ENCODE measurements at places on chromosomes 4 and X.

DNA sequence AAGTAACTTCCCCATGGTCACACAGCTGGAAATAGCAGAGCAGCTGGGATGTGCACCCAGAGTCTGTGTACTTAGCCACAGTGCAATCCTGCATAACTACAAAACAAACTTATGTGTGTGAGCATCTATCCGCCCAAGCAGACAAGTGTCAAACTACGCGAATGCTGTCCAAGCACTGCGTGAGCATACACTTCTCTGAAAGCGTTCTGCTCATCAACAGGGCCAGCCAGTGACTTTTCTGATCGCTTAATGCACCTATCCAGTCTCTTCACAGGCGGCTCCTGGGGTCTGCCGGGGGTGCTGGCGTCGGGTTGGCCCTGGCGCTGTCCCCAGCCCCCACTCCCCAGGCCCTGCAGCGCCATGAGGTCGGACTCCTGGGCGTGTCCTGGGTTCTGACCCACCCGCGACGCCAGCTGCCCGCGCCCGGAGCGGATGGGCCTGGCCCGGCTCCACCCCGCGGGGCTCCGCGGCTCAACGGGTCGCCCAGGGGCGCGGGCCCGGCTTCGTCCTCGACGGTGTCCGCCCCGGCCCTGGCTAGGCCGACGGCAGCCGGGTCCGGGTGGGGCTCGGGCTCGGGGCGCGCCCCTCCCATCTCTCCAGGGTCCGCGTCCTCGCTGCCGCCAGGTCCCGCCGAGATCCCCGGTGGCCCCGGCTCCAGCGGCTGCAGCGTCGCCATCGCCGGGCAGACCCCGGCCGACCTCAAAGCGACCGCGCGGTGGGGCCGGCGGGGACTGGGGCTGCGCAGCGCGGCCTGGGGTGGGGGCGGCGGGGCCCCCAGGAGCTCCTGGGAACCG, 1.3 kb upstream of the ZNF141 start:
- no peak for DNase-seq

GRCh38 chr4:4990857-4991540, 28.3 kb downstream of the CYTL1 start:
- no peak for DNase-seq

DNA sequence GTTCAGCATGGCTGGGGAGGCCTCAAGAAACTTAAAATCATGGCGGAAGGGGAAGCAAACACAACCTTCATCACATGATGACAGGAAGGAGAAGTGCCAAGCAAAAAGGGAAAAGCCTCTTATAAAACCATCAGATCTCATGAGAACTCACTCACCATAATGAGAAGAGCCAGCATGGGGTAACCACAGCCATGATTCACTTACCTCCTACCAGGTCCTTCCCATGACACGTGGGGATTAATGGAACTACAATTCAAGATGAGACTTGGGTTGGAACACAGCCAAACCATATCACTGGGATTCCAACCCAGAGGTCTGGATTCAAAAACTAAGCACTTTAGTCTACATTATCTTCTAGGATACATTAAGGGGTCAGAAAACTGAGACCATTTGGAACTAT, 609.6 kb upstream of the SPANXN1 start:
- DNase-seq = no peak

- DNase-seq = no peak
Measured at GRCh38 chrX:44913656-44914531, 40.9 kb downstream of the KDM6A start.

GRCh38 chr4:22634541-22635181, 58.1 kb upstream of the GBA3 start:
- no peak for DNase-seq

GRCh38 chrX:21959362-21960051, 19.0 kb downstream of the SMS start:
- DNase-seq = no peak

DNA sequence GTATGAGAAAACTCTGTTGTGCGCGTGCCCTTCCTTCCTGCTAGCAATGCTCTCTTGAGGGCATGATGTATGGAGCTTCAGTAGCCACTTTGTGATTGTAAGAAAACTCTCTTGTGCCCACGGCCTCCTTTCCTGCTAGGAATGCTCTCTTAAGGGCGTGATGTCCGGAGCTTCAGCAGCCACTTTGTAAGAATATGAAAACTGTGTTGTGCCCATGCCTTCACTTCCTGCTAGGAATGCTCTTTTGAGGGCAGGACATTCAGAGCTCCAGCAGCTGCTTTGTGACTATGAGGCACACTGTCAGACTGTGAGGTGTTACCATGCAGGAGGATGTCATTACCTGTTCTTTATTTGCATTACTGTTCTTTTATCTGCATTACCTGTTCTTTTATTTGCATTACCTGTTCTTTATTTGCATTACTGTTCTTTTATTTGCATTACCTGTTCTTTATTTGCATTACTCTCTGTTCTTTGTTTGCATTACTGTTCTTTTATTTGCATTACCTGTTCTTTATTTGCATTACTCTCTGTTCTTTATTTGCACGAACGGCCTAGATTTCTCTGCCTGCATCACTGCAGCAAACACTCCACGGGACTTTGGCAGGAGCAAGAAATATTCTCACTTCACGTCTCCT, 166.7 kb downstream of the CRLF2 start:
- DNase-seq = no peak

- DNase-seq = no peak
Measured at GRCh38 chr4:20408611-20409010, 156.9 kb downstream of the SLIT2 start.

DNA sequence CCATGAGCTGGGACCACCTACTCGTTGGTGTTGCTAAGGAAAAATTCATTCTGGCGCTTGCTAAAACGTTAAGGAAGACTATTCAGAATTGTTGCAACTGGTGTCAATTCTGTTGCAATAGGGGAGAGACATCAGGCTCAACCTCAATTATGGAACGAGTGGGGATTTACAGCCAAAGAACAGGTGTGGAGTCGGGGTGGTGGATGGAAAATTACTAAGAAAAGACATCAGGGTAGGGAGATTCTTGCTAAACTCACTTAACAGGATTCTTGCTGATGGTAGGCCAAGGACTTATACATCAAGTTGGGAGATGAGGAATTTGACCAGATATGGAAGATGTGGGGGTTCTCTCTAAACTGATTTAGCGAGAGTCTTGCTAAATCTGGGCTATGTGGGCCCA, 139.7 kb downstream of the TENM3 start:
- no peak for DNase-seq

GRCh38 chrX:3516051-3516541, 169.6 kb upstream of the MXRA5 start:
- DNase-seq = no peak

DNA sequence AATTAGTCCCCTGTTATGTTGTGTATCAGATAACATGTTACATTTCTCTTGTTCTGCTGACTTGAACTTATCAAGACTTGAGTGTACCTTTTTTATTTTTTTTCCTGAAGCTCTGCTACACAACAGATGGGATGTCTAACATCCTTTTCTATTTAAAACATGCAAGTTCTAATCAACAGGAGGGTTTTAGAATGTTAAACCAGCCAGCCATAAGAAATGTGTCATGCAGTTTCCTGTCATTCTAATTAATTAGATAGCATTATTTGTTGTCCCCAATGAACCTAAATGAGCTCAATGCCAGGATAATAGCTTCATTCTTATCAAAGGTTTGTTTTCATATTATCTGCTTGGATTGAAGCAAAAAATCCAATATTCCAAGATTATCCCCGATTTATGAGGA, 958.2 kb downstream of the PCDH7 start:
- no peak for DNase-seq

Data from effector CD4-positive, alpha-beta T cell (primary cell).